ENCODE measurements at places on chromosomes 11 and 22.

DNA sequence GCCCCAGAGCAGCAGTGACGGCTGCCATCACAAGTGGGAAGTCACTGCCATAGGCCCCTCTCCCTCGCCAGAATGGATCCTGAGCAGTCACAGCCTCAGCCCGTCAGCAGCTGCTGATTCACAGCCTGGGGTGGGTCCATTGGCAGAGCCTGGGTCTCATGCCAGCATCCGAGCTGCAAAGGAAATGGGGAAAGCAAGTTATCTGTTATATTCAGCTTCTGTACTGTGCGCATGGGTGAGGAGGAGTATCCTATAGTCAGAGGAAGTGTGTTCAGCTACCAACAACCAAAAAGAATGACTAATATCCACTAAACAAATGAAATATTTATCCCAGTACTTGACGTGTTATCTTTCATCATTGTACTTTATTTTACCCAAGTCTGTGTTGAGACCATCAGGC, 119.7 kb downstream of the RCN1 start:
- no peak for DNase-seq

DNA sequence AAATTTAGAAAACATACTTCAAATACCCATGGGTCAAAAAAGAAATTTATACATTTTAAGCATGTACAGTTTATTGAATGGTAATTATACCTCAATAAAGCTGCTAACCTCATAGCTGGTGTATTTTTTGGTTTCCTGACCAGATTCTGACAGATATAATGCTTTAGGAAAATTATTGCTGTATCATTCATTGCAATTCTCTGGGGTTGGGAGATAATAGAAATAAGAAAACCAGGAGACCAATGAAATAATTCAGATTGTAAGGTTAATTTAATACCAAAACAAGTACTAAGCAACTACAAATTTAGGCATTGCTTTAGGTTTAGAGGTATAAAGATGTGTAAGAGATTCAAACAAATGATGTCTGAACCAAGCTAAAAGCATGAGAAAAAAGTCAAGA, 120.1 kb downstream of the ENTHD1 start:
- DNase-seq, result no peak

DNA sequence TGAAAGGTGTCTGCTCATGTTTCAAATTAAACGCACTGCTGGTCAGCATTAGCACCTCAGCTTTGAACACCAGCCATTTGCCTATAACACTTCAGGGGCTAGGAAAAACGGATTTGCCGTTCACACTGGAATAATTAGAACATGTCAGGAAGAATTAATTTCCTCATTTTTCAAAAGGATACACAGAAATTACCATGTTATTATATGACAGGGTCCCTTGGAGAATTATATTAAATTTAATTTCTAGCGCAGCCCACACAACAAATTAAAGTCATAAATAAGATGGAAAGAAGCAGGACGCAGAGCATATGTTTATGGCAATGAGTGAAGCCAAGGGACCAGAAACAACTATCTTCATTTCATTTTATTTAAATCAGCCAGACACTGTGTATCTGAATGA, 83.8 kb upstream of the SOX6 start:
- DNase-seq, result no peak

DNA sequence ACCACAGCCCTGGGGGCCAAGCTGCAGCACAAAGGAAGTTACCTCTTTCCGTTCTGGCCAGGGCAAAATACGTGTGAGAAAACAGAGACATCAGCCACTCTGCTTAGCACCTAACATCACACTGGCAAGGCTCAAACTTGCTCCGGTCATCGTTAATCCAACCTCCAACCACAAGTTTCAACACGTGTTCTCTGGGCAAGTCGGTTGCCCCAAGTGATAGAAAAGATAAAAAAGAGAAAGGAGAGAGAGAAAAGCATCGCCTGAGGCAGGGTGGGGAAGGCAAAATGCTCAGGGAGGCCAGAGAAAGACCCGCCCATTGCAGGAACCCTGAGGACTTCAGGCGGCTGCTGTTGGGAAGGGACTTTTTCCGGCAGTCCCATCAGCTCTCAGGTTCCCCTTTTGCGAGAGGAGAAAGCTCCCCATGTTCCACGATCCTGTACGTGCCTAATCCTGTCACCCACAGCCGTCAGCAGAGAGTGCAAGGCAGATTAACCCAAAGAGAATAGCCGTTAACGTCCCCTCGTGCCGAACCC, 18.5 kb upstream of the B4GALNT4 start:
- no peak for DNase-seq

GRCh38 chr11:18632841-18633240, 1.3 kb downstream of the SPTY2D1 start:
- no peak for DNase-seq

DNA sequence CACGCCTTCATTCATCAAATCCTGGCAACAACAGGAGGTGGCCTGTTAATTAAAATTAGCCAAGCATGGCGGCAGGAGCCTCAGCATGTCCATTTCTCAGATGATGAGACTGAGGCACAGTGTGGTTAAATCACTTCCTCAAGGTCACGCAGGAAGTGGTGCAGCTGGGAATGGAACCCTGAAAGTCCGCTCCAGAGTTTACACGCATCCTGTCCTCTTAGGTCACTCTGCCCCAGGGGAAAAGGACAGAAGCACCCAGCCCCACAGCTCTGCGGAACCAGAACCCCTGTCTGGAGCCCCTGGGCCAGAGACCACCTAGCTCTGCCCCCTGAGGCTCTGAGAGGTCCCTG, 19.6 kb downstream of the RPL3 start:
- no peak for DNase-seq

GRCh38 chr22:45833613-45834012, 143.3 kb downstream of the WNT7B start:
- DNase-seq, result no peak

- no peak for DNase-seq
Measured at GRCh38 chr11:3224401-3225057, 5.9 kb upstream of the MRGPRG start.

DNA sequence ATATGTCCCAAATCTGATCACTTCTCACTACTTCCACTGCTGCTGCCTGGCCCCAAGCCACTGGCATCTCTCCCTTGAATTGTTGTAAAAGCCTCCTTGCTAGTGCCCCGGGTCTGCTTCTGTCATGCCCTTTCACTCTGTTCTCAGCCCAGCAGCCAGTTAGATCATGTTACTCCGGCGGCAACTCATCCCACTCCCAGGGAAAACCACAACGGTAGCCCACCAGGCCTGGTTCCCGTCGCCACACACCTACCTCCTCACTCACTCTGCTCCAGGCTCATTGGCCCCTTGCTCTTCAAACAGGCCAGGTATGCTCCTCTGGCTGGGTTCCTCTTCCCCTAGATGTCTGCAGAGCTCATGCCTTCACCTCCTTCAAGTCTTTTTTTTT, 3.8 kb upstream of the MARK2 start:
- DNase-seq, result no peak

DNA sequence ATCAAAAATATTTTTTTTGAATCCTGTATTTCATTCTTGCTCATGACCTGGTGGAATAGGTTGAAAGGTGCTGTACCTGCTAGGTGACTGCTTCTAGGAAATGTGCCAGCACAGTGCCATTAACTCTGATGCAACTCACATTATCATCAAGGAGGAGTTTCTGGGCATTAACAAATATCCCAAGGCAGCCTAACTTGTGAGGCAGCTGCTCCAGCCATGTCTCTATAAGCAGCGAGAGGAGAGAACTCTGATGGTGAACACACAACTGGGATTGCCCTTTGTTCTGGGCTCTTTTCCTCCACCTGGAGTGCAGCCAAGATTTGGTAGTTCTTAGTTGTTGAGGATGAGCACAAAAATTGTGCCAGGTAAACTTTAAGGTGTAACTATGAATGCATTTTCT, 25.6 kb downstream of the HEPHL1 start:
- no peak for DNase-seq

DNA sequence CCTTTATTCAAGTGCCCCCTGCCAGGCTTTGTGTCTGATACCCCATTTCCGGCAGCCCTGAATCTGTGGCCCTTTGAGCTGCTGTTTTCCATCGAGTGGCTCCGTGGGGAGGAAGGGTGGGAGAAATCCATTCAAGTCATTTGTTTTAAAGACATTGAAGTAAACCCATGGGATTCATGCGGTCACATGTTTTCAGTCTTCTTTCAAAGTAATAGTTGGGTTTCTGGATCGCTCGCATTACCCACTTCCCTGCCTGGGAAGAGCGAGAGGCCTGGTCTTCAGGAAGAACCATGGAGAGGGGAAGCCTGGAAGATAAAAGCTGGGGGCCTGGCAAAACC, 14.4 kb downstream of the DAGLA start:
- DNase-seq, result no peak

DNA sequence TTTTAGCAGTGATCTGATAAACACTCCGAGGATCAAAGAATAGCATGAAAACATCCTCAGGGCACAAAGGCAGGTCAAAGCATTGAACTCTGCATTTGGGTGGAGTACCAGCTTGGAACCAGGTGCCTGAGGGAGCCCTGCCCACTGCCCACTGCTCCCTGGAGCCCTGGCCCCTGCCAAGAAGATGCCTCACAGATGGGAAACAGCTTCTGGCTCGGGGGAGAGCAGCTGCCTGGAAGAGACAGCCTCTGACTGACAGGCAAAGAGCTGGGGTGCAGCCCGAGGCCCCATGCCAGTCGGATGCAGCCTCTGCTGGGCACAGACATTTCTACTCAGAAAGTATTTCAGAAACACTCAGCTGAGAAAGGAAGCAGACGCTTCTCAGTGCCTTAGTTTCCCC, 13.2 kb downstream of the LMO1 start:
- DNase-seq, result no peak

DNA sequence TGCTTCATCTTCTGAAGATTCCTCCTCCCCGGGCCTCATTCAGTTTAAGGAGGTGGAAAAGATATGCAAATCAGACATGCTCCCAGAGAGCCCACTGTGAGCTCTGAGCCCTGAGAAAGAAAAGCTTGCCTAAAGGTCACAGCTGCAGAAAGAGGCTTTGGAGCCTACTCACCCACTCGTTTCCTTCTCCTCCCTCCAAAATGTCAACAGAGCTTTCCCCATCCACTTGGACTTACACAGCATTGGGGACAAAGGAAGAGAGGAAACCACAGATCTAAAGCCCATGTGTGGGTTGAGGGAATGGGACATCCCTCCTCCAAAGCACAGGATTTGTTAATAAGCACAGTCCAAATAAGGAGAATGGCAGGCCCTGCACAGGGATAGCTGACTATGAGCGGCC, 158.4 kb downstream of the ETS1 start:
- no peak for DNase-seq

DNA sequence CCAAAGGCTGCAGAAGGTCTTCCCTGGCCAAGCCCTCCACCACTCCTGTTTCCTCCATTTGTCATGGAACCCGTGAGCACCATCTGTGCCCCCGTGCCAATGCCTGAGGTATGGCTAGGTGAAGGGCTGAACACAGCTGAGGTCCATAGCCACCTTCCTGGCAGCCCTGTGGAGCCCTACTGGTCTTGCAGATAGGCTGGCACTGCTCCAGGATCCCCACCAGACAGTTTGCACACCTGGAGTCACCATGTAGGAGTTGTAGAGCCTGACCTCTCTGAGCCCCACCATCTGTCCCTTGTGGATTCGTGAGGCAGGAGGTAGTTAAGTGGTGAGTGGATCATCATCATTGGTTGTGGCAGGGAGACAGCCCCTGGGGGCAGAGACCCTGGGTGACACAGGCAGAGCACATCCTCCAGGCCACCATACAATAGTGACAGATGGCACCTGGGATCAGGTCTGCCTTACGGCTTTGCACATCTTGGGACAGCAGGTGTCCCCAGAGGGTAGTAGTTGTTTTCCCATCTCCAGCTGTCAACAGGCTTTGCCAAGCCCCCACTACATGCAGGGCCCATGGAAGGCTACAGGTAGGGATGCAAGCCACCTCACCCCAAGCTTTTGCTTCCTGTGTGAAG, 52.5 kb upstream of the SUSD2 start:
- no peak for DNase-seq

GRCh38 chr22:45291061-45291930, 6.5 kb downstream of the UPK3A start:
- no peak for DNase-seq

DNA sequence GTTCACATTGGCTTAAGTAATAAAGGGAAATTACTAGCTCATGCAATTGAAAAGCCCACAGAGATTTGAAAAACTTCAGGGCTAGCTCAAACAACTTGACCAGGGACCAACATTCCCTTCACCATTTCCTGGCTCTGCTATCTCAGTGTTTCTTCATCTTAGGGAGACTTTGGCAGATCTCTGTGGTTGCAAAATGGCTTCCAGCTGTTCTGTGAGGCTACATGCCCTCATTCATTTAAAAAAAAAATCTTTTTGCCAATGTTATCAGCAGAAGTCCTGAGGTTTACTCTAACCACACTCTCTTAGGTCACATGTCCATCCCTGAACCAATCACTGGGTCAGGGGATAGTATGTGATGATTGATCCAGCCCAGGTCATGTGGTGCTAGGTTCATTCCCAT, 13.9 kb upstream of the RASSF10 start:
- no peak for DNase-seq

GRCh38 chr11:125987066-125987641, 41.3 kb downstream of the VSIG10L2 start:
- no peak for DNase-seq

- no peak for DNase-seq
Measured at GRCh38 chr22:24060375-24060788, 49.3 kb downstream of the CABIN1 start.

DNA sequence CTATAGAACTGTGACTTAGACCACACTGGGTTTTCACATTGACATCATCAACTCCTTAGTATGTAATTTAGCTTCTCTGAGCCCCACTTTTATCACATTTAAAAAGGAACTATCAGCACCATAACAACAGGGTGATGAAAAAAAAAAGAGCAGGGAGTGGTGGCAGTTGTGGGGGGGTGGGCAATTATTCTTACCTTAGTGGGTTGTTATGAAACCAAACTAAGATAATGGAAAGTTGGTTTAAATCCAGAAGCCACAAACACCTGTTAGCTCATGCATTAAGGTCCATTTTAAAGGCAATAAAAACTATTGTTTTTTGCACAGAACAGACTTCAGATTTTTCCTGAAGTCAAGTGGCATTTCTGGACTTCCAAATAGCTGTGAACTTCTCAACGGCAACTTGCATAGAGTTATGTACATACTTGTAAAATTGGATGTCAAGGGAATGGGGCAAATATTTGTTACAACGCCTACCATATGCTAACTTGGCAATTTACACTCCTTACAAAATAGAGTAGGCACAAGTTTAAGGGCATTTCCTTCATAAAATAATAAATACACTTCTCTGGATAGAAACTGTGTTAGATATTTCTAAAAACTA, 793.6 kb downstream of the DLG2 start:
- no peak for DNase-seq

DNA sequence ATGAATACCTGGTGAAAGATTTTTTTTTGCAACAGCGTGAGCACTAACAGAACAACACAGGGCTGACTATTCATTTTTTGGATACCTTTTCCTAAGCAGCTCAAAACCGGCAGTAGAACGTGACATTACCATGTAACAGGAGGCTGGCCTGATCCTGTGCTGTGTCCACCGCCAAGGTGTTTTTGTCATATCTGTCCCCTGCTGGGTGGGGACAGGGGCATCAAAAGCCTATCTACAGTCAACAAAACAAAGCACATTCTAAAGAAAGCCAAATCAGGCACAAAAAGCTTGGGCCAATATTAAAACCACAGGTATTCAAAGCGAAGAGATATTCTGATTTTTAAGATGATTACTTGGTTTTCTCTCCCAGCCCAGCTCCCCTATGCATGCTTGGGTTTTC, 151.2 kb downstream of the LRRC4C start:
- no peak for DNase-seq
